Retina (tissue), 1 donor: ENCODE measurements at places on chromosomes 5 and 9.
A peak's percentile ranks its signal among the peaks of the same experiment; 100 is the strongest.

- no peak for DNase-seq
Measured at GRCh38 chr9:5825223-5825622, 7.7 kb downstream of the ERMP1 start.

DNA sequence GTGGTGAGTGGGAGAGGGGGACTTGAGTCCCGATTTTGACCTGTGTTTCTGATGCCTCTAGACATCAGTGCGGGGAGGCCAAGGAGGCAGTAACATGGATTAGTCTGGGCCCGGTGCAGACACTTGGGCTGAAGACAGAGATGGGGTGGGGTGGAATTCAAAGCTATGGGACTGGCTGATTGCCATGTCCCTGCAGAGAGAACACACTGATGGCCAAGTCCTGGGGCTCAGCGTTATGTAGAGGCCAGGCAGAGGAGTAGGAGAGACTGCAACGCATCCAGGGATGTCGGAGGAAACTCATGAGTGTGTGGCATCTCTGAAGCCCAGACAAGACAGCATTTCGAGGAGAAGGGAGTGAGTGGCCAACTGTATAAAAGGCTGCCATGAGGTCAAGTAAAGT, 30.1 kb downstream of the PSD2 start:
- DNase-seq, result no peak

- DNase-seq, result peak; percentile 31
Measured at GRCh38 chr5:171483551-171484135, 64.2 kb downstream of the FGF18 start.

DNA sequence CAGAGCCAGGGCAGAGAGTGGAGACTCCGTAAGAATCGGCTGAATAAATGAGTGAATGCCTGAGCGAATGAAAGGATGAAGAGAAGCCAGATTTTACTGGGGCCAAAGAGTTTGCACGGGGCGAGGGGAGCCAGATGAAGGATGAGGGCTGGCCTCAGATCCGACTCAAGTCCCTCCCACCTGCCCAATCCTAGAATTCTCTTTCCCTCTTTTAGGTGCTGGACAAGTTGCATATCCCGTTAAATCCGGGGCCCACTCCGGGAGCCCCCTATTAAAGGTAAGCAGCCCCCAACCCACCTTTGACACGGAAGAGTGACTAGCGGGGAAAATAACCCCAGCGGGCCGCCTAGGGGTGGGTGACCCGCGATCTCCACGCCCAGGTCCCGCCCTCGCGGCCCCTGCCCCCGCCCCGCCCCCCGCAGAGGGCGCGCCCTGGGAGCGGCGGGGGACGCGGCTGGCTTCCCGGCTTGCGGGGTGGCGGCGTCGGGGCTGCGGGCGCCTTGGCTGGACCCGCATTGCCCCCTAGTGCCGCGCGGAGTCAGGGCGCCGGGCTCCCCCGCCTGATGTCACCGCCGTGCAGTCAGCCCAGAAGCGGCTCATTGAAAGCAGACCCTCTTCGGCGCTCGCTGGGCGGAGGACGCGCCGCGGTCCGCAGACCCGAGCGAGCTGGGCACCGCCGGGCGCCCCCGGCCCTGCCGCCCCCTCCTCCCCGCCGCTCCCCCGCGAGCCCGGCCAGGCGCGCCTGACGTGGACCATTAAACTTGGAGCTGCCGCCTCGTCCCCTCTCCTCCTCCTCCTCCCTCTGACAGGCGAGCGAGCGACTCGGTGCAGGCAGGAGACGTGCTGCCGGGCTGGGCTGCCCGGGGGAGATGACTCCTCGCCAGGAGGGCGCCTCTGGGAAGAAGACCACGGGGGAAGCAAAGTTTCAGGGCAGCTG, at the start of gene ADRA1B:
Gene ADRA1B (plus strand): TSS at position 579 of the 937 bp plus-strand sequence. CDS start 424 bp downstream, outside the sequence.
- DNase-seq, result peak; percentile 73

DNA sequence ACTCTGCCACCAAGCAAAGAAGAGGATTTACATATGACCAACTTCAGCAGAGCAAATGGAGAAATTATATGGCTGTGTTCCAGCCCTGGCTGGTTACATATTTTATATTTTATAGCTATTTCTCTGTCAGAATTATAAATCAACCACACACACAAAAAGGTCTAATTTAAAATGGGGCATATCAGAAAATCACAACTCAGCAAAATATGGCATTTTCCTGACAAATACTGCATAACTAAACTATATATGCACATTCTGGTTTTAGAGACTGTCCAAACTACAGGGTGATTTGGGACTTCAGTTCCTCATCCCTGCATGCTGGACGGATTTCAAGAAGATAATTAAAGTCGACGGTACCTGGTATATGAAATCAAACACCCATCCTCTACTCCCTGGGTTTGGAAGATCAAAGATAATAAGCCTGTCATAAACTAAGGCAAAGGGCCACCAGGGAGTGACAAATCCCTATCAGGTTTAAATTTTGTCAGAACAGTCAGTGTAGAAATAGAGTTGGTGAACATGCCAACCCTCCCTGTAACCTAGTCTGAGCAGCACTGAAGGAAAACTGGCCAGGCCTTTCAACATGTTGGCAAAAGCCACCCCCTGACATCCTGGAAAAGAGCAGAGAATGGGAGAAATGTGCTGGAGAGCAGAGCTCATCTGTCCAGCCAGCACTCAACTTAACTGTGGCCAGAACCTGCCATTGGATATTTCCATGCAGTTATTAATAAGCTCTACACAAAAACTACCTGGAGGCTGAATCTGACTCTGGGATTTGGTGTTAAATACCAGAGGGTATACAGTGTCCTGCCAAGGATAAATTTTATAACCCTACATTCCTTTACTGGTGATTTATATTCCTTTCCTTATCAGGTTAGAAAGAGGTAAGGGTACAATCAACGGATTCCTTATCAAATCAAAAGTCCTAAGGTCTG, 235.7 kb downstream of the ENC1 start:
- DNase-seq, result no peak

- no peak for DNase-seq
Measured at GRCh38 chr5:113118298-113118697, 141.7 kb downstream of the DCP2 start.

DNA sequence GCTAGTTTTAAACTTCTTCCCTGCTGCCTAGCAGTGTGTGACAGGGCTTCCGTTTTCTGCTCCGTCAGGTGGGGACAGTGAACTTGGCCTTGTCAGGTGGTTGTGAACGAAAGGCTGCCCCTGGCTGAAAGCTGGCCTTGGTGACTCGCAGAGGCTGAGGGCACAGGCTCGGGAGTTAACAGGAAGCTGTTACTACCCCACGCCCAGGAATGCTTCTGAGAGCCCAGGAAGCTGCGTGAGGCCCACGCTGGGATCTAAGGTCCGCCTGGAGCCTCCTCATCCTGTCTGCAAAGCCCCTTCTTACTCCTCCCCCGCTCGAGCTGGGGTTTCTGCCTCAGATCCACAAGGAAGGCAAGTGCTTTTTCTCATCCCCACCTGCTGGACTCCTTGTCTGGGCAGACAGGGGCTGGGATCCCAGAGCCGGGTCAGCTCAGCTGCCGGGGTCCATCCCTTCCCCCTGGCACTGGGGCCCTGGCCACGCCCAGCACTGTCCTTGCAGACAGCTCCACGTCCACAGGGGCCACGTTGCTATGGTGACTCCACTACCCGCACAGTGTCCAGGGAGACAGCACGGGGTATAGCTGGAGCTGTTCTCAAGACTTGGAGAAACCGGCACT, 124.7 kb upstream of the TBC1D2 start:
- peak; percentile 87 for DNase-seq

DNA sequence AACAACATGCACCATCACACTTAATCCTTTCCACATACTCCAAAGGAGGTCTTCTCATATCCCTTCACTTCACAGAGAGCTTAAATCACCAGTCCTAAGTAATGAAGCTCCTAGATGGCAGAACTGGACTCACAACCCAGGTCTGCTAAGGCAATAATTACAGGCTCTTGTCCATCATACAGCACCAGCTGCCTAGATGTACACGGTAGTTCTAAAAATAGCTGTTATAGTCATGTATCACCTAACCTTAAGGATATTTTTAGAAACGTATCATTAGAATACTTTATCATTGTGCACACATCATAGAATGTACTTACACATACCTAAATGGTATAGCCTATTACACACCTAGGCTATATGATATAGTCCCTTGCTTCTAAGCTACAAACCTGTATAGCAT, 644.6 kb upstream of the RGMB start:
- no peak for DNase-seq

- no peak for DNase-seq
Measured at GRCh38 chr5:126137891-126138280, 285.3 kb upstream of the GRAMD2B start.

DNA sequence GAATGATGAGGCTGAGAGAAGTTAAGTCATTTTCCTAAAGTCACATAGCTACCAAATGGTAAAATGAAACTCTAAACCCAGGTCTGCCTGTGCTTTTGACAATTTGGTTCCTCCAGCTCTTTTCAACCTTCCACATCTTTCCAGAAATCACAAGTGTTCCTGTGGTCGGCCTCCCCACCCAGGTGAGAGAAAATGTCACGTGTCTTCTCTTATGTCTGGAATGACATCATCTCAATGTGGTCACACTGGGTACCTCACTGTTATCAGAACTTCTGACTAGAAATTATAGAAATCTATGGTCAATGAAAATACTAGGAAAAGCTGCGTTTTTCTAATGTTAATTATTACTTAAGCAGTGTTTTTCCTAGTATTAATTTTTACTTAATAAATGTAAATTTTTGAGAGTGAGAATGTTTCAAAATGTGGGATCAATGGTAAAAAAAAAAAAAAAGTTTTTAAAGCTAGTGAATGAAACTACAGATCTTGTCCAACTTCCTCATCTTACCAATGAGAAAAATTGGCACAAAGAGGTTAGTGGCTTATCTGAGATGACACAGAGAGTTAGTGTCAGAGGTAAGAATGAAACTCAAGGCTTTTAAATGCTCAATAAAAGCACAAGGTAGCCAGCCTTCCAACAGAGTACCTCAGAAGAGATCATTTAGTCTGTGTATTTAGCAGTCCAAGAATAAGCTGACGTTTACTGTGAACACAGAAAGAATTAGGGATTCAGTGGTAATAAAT, 228.7 kb upstream of the NR4A3 start:
- no peak for DNase-seq

DNA sequence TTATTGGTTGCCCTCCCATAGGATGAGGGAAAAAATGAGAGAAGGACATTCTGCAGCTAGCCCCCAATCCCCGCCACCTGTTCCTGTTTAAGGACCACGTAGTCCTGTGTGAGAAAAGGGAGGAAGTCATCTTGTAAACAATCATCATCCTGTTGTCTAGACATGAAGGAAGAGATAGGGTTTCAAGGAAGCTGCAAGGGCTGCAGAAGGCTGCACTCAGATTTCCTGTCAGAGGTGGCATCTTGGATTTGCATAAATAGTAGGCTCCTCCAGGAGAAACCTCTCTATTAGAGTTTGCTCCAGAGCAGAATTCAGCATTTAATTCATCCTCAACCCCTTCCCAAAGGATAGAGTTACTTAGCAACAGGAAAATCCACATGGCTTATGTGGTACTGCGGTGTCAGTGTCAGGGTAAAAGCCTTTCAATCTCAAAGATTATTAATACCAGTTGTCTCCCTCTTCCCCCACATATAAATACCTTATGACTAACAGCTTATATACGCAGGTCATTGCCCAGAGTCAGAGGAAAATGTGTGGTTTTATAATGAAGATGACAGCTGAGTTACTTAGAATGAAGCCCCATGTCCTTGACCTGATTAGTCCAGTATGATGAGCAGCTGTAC, 4.6 kb upstream of the DNAJC18 start:
- peak; percentile 31 for DNase-seq

GRCh38 chr5:140055152-140055551, 12.1 kb upstream of the NRG2 start:
- DNase-seq, result no peak

- DNase-seq, result no peak
Measured at GRCh38 chr5:78985116-78985724, at the start of gene ARSB. Gene ARSB, minus strand, starts transcription at chr5:78985310. Its CDS starts 62 bp downstream, at chr5:78985248.

- no peak for DNase-seq
Measured at GRCh38 chr9:10876333-10876732, 263.5 kb upstream of the PTPRD start.

DNA sequence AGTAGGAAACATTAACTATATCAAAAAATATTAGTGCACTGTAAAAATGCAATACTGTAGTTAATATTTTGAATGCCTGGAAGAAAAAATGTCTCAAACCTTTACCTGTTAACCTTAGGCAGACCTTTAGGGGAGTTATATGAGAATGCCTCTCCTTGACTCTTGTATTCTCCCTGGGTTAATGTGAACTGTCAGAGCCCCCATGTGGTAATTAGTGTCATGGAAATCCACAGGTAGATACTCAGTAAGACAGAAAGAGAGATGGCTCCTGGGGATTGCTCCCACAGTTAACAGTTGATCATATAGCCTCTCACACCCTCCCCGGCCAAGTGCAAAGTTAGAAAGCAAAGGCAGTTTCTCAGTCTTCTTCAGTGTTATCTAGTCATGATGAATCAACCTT, 742.8 kb downstream of the NR2F1-AS1 start:
- no peak for DNase-seq

- peak; percentile 32 for DNase-seq
Measured at GRCh38 chr5:175696139-175696854, 38.4 kb downstream of the HRH2 start.

- DNase-seq, result no peak
Measured at GRCh38 chr5:127893232-127893631, 190.0 kb downstream of the CCDC192 start.

GRCh38 chr9:132857616-132858342, 20.3 kb downstream of the AK8 start:
- DNase-seq, result peak; percentile 53

DNA sequence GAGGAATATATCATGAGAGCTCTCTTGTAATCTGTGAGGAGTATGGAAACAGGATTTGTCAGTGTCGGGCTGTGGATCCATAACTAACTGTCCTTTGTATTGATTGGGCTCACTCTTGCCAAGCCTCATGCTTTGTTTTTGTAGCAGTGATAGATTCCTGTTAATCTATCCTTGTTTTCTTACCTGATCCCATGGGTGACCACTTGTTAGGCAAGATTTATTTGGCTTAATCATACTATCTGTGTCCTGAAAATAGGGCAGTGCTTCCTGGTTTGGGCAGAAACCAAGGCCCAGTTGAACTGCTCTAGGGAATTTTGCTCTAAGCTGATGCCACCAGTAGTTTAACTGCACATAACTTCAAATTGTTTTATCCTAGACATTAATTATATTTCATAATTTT, 6.1 kb downstream of the NDFIP1 start:
- no peak for DNase-seq

DNA sequence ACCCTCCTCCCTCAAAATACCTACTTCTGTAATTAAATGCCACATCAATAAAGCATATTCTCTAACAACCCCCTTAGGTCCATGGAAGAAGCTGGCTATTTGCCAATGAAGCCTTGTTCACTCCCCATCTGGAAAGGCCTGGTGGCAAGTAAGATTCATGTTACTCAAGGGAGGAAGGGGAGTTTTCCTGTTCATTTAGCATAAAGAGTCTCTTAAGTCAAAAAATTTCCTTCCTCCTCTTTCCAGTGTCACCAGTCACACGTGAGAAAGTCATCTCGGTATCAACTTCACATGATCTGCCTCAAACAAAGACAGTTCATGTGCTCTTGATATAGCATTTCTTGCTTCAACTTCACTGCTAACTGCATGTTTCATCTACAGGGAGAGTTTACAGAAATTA, 32.7 kb upstream of the RIC1 start:
- no peak for DNase-seq

DNA sequence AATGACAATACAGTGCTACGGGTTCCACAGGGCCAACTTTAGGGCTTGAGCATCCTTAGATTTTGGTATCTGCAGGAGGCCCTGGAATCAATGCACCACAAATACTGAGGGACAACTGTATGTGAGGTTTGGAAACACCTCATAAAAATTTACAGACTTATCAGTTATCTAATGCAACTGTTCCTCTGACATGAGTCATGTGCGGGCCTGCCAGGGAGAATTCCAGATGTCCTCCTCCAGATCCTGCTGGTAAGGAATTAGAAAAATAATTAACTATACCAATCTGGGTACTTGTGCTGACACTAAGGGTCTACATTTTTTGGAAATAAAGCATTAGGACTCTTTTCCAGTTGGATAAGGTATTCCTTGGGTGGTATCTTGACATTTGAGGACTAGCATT, 333.3 kb downstream of the ARRDC3 start:
- no peak for DNase-seq
